ENCODE measurements at places on chromosomes 11 and 22.
A peak's percentile ranks its signal among the peaks of the same experiment; 100 is the strongest.

DNA sequence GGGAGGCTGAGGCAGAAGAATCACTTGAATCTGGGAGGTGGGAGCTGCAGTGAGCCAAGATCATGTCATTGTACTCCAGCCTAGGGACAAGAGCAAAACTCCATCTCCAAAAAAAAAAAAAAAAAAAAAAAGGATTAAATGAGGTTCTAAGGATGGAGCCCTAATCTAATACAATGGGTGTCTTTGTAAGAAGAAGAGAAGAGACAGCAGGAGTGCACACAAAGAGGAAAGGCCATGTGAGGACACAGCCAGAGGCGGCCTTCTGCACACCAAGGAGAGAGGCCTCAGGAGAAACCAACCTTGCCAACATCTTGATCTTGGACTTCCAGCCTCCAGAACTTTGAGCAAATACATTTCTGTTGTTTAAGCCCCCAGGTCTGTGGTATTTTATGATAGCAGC lies 66.6 kb upstream of the CECR2 start:
- no peak for DNase-seq

GRCh38 chr11:32113200-32113919 lies 22.5 kb downstream of the RCN1 start:
- DNase-seq = no peak

- no peak for DNase-seq
Observed at GRCh38 chr11:21066030-21066429, 396.6 kb downstream of the NELL1 start.

DNA sequence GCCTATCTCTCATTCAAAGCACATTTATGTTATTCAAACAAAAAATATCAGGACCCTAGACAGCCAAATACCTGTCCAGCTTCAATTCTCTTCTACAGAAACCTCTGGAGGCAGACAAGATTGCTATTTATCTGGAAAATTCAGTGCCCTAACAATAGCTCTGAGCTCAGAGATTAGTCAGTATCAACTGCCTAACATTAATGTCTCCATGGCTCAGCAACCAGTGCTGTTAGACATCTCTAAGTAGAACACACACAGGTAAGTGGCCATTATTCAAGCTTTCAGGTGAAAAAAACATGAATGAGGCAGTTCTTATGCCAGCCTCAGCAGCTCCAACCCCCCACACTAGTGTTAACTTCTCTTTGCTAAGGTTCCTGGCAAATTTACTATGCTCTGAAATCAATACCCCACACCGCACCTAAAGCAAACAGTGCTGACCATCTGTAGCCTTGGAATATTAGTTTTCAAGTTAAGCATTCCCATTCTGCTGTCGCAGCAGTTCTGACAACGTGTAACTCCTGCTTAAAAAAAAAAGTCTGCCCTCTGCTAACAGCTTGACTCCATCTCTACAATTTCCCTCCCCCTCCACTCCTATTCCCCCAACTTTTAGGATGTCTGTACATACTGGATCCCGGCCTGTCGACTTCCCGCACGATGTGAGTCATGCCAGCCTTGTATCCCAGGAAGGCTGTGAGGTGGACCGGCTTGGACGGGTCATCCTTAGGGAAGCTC lies 1.5 kb downstream of the RPL3 start:
- DNase-seq = peak; percentile 63

DNA sequence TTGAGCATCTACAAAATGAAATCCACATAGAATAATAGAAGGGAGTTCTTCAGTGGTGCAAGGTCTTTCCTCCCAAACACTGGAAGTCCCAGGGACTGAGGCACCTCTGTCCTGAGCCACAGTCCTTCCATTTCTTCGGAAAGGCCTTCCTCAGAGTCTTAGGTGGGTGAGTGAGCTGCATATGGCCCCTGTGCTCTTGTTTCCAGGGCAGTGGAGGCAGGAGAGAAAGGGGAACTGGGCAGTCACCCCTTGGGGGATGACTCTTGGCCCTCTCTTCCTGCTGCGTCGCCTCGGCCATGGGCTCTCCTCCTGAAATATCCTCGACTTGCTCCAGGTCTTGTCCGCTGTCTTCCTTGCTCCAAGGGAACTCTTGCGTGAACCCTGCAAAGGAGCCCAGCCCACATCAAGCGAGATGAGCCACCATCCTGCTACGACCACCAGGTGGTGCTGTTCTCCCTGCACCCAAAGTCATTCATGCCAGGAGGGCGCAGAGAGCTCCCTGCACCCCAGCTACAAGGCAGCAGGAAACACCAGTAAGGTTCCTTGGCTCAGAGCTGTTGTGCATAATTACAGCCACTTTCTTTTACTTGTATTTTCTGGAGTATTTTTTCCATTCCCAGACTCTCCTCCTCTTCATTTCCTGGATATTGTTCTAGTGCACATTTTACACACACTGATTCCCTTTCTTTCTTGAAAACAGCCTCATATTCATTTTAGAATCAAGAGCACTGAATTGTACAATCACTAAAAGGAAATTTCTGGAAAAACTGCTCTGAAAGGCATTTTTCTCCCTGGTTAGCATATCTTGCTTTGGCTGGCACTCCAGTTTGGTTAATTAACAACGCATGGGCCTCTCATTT lies 397.8 kb downstream of the OPCML start:
- peak; percentile 45 for DNase-seq

- DNase-seq = no peak
Observed at GRCh38 chr11:63242089-63242781, 1.2 kb downstream of the SLC22A25 start.

- DNase-seq = no peak
Observed at GRCh38 chr11:134223121-134223520, 646 bp downstream of the NCAPD3 start.

GRCh38 chr11:106503901-106504300 lies 426.4 kb downstream of the AASDHPPT start:
- DNase-seq = peak; percentile 16

DNA sequence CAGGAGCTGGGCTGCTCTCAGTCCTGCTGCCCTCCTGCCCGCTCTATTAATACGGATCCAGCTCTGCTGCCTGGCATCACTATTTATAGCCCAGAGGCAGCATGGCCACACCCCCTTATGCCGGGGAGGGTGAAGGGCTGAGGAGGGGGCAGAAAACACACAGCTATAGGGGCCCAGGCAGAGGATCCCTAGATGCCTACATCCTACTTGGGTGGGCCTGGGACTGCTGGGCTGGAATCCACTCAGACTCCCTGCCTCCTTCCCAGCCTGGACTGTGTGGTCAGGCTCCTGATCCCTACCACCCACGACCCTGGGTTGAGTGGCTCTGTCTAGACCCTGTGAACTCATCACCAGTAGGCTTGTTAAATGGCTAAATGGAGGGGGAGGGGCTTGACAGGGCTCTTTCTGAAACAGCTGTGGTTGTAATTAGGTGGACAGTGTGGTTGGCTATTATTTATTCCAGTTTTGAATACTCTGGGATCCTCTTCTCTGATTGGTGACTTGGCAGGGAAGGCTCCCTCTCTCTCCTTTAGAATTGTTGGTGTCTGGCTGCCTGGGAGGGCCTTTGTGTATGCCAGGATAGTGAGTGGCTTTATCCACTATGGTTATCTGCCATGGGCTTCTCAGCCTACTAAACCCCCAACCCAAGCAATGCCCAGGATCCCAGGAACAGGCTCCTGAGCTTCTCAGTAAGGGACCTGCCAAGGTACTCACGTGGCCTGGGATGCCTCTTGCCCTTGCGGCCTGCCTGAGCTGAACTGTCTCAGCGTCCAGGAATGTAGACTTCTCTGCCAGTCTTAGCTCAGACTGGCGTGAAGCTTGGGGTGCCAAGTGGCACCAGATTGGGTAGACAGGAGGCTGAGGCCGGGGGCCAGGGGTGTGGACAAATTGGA lies 15.2 kb downstream of the PHLDB1 start:
- DNase-seq = peak; percentile 70

DNA sequence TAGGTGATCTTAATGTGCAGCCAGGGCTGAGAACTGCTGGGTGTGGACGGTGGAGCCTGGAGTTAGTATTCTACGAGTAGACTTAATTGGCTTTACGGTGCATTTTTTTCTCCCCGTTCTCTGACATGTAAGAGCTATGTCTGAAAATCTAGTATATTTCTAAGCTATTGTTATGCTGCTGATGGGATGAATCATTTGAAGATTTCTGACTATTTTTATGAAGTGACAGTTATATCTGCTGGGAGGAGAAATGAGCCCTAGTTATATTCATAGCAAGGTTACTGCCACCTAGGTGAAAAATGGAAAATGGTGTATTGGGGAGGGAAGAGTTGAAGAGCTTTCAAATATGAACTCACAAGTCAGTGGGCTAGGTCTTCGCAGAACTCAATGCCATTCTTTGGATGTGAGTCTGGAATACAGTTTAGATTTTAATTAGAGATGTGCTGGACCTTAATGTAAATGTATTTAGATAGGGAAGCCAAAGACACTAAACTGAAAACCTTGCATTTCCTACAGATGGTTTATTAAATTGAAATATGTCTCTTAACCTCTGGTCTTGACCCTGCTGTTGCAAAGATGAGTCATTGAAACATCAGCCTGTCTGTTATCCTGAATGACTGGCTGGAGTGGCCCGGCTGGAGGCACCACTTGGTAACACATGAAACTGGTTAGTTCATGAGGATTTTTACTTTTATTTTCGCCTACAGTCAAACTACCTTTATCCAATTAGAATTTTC lies 293.7 kb downstream of the DDX10 start:
- DNase-seq = peak; percentile 80

- DNase-seq = peak; percentile 93
Observed at GRCh38 chr11:47204637-47204989, 10.2 kb upstream of the DDB2 start.

DNA sequence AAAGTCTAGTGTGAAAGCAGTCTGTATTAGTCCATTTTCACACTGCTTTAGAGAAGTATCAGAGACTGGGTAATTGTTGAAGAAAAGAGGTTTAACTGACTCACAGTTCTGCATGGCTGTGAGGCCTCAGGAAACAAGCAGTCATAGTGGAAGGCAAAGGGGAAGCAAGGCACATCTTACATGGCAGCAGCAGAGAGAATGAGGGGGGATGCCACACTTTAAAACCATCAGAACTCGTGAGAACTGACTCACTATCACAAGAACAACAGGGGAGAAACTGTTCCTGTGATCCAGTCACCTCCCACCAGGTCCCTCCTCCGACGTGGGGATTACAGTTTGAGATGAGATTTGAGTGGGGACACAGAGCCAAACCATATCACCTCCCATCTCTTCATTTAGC lies 13.8 kb upstream of the TUBA8 start:
- DNase-seq = no peak

GRCh38 chr11:13046637-13047570 lies 37.8 kb downstream of the RASSF10 start:
- no peak for DNase-seq

DNA sequence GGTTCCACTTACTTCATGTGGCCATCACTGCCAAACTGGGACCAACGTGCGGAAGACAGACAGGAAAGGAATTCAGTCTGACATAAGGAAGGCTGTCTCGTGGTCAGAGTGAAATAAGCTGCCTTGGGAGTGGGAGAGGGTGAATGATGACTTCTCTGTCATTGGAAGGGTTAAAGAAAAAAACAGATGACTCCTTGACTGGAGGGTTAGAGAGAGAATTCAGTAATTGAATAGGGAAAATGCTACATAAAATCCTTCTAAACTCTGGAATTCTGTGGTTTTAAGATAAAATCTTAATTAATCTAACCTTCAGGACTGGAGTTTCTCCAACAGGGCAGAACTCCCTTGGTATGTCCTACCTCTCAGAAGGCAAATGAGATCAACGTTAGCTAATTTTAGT lies 33.8 kb downstream of the RAB30 start:
- DNase-seq = peak; percentile 53

DNA sequence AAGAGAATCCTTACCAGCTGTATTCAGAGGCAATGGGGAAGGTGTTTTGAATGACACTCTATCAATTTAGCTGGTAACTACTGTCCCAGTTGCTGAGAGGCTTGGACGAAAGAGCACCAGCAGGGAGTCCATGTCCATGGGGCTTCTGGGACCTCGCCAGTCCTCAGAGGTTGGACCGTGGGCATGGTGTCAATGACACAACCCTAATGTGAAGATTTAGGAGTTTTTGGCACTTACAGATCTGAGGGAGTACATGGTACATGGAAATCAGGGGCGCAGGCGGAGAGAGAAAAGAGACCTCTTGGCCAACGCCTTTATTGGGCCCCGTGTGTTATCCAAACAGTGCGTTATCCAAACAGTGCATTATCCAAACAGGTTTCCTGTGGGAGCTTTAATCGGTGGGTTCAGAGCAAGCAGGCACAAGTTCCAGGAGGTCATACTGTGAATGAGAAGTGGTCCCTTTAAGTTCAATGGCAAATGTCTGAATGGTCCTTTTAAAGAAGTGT lies 169.1 kb upstream of the B3GAT1 start:
- DNase-seq = no peak

GRCh38 chr22:41690476-41690875 lies 1.8 kb upstream of the SNU13 start:
- no peak for DNase-seq

GRCh38 chr22:46761017-46761416 lies 1.4 kb upstream of the TBC1D22A start:
- DNase-seq = no peak

- DNase-seq = peak; percentile 28
Observed at GRCh38 chr11:128251140-128251539, 336.2 kb downstream of the ETS1 start.

DNA sequence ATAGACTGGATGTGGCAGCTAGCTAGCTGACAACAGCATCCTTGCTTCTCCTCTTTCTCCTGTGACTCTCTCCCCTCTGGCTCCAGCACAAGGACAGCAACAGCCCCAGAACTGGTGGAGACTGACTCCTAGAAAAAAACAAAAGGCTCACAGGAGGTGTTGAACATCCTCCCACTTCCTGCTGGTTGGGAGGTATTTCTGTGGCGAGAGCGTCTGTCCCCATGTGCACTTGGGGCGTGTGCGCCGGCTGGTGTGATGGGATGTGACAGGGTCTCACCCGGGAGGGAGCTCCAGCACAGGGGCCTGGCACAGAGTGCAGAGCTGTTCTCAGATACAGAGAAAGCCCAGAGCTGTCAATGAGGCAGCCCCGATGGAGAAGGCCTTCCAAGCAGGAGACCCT lies 107.2 kb upstream of the E2F8 start:
- DNase-seq = no peak

DNA sequence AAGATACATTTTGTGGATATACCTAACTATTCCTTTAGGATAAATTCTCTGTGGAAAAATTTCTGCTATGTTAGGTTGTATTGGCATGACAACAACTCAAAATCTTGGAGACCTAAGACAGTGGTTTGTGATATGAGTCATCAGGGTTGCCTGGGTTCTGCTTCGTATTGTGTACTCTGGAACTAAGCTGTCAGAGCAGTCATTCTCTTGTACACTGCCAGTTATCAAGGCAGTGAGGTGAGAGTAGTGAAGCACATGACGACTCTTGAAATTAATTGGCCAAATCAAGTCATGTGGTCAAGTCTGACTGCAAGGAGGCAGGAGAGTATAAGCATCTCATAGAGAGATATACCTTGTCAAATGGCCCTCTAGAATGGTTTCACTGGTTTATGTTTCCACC lies 104.4 kb downstream of the FANCF start:
- peak; percentile 77 for DNase-seq

DNA sequence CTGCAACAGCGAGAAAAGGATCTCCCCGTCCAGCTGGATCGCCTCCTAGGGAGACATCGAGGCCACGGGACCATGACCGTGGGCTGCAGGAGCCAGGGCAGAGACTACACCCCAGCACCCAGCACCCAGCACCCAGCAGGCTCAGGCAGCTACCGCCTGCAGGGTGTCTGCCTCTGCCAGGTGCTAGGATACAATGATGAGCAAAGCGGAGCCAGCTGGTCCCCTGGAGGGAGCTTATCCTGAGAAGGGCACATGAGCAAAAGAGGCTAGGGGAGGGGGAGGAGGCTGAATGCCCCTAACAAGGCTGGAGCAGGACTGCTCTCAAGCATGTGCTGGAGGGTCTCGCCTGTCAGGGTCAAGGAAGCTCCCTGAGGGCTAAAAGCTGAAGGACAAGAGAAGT lies 4.8 kb upstream of the CASTOR1 start:
- no peak for DNase-seq
